ENCODE measurements at places on chromosomes 12 and 14.
A peak's percentile ranks its signal among the peaks of the same experiment; 100 is the strongest.

DNA sequence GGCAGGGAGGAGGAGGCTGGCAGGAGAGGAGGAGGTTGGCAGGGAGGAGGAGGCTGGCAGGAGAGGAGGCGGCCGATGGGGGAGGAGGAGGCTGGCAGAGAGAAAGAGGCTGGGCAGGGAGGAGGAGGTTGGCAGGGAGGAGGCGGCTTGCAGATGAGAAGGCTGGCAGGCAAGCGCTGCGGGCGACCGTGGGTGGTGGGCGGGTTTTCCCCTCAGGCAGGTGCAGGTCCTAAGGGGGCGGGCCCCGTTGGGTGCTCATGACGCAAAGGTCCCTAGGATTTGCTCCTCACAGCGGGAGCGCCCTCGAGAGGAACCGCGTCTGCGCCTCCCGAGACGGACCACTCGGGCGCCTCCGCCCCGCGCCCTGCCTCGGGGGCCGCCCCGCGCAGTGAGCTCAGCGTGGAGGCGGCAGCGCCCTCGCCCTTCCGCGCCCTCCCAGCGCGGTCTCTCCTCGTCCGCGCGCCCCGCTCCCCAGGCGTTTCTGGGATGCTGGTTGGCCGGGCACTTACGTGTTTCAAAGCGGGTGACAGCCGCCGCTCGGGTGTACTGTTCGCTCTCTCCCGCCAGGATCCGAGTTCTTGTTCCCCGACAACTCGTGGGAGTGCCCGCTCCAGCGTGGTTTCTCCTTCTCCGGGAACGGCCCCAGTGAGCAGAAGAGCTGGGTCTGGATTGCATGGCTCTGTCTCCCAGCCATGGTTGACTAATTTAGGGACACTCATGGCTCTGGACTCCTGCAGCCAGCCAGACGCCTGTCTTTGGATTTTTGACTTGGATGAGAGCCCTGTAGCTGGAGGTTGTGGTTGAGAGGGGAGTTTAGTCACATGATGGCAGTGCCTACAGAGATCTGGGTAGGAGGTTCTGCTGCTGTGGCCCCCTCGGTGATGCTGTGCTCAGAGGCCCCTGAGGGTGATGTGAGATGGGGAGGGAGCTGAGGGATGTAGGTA, 64.1 kb upstream of the PPP4R3A start:
- peak; percentile 85 for DNase-seq

DNA sequence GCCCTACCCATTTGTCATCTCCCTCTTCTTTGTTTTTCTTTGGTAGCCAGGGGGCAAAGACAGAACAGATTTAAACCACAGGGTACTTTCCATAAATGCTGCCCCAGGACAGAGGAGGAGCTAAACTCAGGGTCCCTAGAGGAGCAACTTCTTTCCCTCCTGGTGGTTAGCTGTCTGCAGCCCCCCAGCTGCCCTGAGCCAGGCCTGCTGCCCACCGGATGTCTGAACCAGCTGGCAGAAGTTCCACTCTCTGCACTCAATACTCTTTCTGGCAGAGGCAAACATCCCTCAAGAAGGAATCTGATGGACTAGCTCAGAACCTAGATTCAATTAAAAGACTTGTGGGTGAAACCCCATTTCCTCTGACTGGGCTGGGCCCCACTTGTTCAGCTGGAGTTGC, 10.7 kb downstream of the VDR start:
- no peak for DNase-seq

DNA sequence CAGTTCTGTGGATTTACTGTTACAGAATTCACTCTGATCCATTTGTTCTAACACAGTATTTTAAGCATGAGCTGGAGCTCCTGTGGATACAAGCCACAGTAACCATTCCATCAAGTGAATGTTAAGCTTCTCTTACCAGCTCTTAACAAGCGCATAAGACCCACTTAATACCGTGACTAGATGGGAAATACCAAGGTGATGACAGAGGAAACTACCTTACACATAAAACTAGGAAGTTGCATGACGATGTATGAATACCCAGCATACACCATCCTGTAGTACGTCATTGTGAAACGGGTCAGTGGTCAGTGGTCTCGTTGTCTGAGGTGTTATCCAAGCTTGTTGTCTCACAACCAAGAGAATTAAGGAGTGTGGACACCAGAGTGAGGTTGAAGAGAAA, 2.0 kb upstream of the GALC start:
- no peak for DNase-seq

DNA sequence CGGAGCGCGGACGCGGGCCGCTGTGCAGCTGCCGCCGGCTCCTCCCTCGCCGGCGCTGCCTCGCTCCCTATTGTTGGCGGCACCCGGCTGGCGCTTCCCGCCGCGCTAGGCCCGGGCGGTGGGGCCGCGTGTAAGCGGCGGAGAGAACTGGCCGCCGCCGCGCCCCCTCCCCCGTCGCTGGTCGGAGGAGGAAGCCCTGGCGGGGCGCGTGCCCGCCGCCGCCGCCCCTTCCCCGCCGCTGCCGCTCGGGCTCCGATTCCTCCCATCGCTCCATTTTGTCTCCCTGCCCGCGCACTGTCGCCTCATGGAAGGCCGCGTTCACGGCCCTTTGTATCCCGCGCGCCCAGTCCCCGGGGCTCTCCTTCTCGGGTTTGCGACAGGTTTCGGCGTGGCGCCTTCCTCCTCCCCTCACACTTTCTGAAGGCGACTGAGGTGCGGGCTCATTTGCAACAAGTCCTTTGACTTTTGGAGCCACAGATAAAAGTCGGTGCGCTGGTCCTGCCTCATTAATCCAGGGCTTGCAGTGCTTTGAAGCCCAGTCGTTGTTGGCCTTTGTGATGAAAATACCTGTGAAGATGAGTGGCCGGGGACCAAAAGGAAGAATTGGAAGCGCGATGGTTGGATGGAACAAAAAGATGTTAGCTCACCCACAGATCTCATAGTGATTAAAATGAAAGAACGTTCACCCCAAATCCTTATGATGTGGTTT, 707 bp downstream of the CPSF6 start:
- DNase-seq: no peak

GRCh38 chr12:124370851-124371250, 76.0 kb downstream of the RFLNA start:
- DNase-seq: no peak

GRCh38 chr12:62263966-62264365, 3.8 kb downstream of the USP15 start:
- DNase-seq: no peak

GRCh38 chr12:108730365-108731104, 783 bp downstream of the CORO1C start:
- peak; percentile 83 for DNase-seq

DNA sequence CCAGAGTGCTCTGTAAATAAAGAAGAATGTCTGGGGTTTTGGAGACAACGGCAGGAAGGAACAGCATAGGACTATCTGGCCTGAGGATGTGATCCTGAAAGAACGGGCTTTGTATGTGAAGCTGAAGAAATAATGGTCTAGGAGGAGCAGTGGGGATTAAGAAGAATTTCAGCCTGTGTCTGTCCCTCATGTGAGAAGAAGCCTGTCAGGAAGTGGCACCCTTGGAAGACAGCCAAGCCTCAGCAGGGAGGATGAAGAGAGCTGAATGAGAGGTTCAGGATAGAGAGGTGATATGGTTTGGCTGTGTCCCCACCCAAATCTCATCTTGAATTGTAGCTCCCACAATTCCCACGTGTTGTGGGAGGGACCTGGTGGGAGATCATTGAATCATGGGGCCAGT, 56.9 kb upstream of the TCL1A start:
- no peak for DNase-seq

DNA sequence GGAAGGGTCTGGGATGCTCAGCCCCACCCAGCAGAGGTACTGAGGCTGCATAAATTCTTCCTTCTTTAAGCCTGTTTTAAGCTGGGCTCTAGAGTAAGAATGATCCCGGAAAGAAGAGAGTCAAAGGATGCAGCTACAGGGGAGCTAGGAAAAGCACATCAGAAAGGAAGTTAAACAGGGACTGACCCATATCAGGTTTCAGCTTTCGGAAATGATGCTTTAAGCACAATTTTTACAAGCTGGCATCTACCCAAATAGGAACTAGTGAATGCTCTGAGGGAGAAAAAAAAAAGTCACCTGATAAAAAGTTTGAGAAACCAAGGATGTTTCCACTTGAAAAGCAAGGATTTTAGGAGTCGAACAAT, 22.0 kb downstream of the TSPAN8 start:
- DNase-seq: no peak

DNA sequence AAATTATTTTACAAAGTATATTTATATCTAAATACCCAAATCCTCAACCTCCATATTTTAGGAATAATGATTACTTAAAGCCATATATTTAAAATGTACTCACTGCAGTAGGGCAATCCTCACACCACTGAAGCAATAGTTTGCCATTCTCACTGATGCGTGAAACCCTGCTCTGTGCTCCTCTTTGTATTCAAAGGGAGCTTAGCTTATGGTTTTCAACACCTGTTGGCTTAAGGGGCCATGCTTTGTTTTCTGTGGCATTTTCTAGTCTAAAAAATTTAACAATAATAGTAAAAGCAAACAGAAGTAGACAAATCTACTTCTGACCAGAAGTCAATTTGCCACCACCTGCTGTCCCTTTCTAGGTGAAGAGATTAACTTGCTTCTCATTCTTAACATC, 294.6 kb downstream of the FLRT2 start:
- DNase-seq: no peak

GRCh38 chr12:109982210-109982609, 14.0 kb downstream of the GIT2 start:
- DNase-seq: no peak

DNA sequence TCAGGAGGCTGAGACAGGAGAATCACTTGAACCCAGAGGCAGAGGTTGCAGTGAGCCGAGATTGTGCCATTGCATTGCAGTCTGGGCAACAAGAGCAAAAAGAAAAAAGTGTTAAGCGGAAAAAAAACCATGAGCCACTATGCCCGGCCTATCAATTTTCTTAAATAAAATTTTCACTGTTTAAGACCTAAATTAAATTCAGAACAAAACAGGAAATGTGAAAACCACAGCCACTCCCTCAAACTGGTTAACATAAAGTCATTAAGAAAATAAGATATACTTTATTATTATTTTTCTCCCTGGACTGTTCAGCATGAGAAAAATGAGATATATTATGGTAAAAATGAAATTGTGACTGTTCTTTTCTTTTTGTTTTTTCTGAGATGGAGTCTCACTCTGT, 44.6 kb upstream of the GCH1 start:
- no peak for DNase-seq

All from RWPE2 (cell line).